ENCODE measurements at places on chromosomes 2 and 18. TPM values are rescaled to one million over a fixed set of nuclear protein-coding genes. Genes with fewer than 3 reads are reported as not detected.

Gene KCNF1
- 1.0 TPM for total RNA-seq

Gene CYP27A1
- 8.6 TPM for total RNA-seq

Gene PPM1B
- total RNA-seq: 26.2 TPM

Gene CRACDL
- total RNA-seq: 3.3 TPM

Gene NTSR2
- not detected for total RNA-seq

- peak; percentile 37 for DNase-seq
These were observed 1.8 kb downstream of the MEMO1 start for GRCh38 chr2:32008805-32009515.

- DNase-seq: peak; percentile 37
These were observed 90.1 kb upstream of the TGFA start for GRCh38 chr2:70643715-70644114.

GRCh38 chr18:60292186-60292585 lies 80.4 kb downstream of the MC4R start:
- no peak for DNase-seq
